ENCODE measurements at places on chromosomes 4 and X. TPM values are rescaled to one million over a fixed set of nuclear protein-coding genes. Genes with fewer than 3 reads are reported as not detected.

GRCh38 chr4:154602404-154603020, 9.9 kb downstream of the FGG start:
- no peak for DNase-seq

Gene ACOT9
- 20.8 TPM for total RNA-seq

DNA sequence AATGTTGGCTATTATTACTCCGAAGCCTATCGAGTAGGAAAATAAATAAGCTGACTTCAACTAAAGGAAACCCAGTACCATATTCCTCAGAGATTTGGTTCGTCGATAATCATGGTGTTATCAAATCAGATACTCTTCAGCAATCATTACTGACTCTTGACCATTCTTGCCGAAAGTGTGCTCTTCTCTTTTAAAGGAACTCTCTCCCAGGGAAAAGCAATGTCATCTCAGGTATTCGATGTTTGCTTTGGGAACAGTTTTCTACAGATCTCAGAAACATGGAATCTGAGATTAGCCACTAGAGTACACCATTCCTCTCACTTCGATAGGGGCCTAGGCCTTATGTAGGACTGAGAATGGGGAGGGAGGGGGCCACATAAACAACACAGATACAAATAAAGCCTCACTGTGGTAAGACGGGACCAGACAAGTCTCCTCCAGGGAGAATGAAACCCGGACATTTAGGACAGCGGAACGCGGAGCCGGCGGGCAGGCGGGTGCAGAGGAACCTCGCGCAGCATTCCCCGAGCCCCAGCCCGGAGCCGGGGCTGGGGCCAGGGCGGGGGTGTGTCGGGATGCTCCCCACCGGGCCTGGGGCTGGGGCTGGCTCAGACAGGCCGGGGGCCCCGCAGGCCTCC, 581 bp downstream of the DNAJB14 start:
- DNase-seq: no peak

GRCh38 chrX:74800062-74800461, 125.2 kb downstream of the NEXMIF start:
- no peak for DNase-seq

DNA sequence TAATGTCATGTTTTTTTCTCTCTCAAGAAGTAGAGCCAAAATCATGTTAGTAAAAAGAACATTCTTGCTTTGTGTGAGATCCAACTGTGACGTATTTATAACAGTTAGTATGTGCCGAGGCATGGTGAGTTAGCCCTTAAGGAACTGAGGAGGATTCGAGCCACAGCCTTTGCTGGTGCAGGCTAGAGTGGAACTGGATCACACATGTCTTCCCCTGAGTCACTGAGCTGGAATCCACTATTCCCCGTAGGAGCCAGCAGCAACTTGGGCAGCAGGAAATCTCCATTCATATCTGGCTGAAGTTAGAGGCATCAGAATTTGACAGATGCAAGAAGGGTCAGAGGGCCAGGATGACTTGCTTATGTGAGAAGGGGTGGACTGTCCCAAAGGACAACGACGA, 144.6 kb upstream of the KIT start:
- DNase-seq: no peak

DNA sequence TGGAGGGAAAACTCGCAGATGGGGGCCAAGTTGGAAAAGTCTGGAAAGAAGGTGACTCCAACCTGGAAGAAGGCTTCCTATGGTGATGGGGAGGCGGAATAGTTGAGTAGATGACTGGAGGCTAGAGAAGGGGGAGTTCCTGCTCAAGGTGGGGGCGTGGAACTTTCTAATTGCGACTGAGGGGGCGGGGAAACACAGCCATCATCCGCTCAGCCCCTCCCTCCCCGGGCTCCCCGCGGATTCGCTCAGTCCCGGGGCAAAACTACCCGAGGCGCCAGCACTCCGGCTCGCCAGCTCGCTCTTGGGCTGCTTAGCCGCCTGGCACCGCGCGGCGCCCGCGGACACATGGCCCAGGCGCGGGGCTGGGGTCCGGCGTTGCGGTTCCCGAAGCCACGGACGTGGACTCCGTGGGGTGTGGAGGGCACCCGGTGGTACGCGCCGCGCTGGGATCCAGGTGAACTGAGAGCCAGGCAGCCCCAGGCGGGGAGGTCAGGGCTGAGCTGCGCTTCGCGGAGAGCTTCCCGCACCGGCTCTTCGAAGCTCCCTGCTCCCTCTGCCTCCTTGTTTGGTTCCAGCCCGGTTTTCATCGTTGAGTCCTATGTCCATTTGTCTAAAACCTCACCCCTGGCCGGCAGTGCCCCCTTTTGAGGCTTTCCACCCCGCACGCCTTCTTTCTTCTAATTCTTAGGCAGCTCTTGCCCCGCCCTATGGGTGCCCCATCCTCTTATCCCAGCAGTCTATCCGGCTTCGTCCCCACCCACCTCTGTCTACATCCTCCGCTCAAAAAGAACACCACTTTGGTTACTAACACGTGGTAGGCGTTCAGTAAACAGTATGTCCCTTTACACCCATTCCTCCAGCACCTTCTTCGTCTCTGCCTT, 38.9 kb downstream of the STARD8 start:
- no peak for DNase-seq

DNA sequence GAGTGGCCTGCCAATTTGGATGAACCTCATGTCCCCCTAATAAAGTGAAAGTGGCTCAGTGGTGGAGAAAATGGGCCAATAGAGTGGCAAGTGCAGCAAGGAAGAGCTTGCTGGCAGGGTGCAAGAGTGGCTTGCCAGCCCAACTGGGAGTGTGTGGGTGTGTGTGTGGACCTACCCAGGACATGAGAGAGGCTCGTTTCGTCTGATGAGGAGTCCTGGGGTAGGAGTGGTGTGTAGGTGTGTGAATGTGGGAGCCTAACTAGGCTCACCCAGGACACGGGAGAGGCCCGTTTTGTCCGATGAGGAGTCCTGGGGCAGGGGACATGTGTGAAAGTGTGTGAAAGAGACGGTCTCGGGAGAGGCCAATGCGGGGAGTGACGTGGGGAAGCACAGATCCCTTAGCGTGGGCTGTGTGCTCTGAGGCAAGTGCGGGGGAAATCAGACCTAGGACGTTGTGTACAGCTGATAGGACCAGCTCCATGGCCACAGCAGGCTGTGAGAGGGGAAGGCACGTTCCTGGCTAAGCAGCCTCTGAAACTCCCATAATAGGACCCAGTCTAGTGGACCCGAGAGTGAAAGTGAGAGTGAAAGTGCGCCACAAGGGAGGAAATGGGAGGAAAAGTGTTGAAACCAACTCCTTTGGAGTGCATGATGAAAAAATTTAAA, 5.3 kb downstream of the GAGE10 start:
- peak; percentile 12 for DNase-seq

Gene RBBP7
- 119 TPM for total RNA-seq

DNA sequence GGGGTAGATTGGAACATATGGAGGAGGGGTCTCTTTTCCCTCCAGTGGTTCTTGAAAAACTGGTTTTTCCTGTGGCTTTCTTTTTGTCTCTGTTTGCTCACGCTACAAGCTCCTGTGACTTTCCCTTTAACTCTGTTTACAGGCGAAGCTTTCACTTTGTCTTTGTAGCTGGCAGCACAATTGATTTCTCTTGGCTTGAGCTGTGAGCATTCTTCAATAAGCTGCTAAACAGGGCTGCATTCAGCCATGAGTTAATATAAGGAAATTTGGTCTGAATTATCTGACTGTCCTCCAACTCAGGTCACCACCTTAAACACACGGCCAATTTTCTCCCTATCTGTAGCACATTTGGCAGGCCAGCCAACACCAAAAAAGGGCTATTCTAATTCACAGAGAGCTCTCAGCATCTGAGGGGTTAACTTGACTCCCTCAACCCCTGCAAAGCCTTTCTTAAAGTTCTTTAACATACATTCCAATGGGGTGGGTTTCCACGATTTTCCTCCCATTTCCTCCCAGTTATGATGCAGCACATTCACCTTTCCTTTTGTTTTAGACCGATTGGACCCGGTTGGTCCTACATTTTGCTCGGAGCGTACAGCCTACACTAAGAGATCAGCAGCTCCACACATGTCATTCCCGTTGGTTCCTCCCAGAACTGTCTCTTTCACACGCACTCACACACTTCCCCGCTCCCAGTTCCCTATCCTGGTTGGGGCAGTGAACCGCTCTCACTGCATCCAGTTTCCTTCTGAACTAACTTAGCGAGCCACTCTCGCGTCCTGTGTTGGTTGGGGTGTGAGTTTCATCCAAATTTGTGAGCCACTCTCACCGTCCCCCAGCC, 45.4 kb downstream of the UGT2A3 start:
- no peak for DNase-seq

DNA sequence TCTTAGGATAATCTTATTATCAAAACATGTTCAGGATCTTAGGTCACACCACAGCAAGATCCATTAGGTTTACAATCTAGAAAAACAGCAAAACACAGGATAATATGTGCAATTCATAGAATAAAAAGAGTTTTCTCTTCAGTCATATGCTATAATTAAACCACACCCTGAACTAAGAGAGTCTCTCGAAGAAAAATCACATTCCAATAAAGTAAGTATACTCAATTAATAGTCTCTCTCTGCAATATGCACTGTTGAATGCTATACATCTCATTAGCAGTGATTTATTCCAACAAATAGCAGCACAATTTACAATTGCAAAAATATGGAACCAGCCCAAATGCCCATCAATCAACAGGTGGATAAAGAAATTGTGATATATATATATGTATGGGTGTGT, 383.7 kb downstream of the PPP3CA start:
- no peak for DNase-seq

GRCh38 chr4:160235285-160235684, 1132.4 kb downstream of the RAPGEF2 start:
- DNase-seq: no peak

- no peak for DNase-seq
Measured at GRCh38 chrX:3351276-3351675, 4.8 kb upstream of the MXRA5 start.

Gene SSX1
- total RNA-seq: 0.16 TPM

Gene TRIM60
- total RNA-seq: not detected

- DNase-seq: no peak
Measured at GRCh38 chrX:67734111-67734753, 190.4 kb downstream of the AR start.

DNA sequence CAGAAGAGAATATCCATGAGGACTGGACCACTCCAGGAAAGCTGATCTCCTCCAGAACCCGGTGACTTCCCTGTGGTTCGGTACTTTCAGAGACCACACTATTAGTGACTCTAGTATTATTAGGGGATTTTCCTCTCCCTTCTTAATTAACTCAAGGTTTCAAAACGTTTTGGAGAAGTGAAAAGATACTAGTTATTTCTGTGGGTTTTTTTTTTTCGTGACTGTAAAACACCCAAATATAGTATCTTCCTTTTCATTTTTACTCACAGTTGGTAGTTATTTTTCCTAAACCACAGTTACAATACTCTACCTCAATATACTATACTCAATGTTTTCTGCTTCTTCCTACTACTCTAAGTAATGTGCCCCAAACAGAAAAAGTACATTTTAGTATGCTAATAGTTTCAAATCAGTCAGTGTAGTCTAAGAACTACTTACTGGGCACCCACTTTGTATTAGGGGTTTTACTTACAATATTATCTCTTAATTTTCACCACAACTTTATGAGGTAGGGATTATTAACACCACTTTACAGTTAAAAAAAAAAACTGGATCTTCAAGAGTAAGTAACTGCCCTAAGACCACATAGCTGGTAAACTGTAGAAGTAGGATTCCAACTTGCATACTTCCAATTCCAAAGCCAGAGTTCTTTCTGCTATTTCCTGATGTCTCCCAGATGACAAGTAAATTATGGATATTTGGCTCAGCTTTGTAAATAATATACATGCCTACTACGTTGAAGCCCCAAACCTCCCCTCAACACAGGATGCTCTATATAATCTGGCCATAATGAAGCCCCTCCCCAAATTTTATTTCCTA, 45.0 kb downstream of the SLC9A7 start:
- DNase-seq: no peak

DNA sequence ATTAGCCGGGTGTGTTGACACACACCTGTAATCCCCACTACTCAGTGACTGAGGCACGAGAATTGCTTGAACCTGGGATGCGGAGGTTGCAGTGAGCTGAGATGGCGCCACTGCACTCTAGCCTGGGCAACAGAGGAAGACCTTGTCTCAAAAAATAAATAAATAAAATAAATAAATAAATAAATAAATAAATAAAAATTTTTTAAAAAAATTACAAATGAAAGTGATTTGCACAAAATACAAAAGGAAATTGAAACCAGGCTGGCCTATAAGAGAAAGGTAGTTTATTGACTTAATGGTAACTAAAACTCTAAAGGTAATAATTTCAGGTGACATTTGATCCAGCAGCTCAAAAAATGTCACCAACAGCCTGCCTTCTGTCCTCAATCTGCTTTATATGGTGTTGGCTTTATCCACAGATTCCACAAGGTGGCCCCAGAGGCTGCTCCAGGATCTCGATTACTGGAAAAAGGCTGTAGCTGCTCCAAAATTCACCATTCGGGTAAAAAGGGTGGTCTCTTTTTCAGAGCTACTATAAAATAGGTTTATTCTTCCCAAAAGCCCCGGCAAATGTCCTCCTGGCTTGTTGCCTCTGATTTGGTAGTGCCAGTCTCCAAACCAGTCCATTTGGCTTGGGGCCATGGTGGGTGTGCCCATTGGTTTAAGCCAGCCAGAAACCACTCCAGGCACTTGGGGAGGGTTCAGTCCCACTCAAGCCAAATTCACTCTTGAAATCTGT, 61.4 kb upstream of the TRIM2 start:
- DNase-seq: peak; percentile 43

DNA sequence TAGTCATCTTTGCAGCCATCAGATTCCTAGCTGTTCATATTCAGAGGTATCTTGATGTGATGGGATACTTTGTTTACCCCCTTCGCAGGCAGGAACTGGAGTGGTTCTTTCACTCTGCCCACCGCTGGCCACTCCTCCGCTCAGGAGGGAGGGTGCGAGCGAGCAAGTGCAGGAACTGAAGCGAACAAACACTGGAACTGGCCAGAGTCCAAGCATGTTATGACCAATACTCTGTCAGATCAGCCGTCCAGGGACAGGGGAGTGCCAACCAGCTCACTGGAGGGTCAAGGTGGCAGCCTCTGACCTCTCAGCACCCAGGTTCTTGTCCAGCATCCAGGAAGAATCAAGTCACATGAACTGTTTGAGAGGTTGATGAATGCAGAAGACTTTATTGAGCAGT, 18.0 kb upstream of the MANBA start:
- no peak for DNase-seq
